ENCODE measurements at places on chromosomes 5 and 9. TPM values are rescaled to one million over a fixed set of nuclear protein-coding genes. Genes with fewer than 3 reads are reported as not detected.

DNA sequence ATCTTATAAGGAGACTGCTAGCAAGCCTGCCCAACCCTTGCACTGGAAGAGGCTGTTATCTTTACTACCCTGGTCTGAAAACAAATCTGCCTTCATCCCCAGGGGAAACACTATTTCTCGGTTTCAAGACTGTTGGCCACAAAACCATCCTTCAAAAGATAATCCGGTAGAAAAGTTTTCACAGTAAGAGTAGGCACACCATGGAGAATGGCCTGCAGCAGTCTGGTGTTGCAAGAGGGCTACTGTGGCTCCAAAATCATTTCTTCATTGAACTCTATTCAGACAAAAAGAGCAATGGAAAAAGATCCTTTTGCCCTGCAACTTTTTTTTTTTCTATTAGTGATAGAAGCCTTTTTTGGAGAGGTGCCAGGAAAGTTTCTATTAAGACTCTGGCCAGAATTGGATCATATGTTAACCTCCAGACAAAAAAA is 163.9 kb downstream of the ARHGEF28 start:
- no peak for DNase-seq
- H3K4me1 ChIP-seq = no peaks in the 10 kb centered on the region
- no peak overlapping the region for H3K27ac ChIP-seq
- H3K27me3 ChIP-seq = peaks cover 12% of the 10 kb centered on the region

DNA sequence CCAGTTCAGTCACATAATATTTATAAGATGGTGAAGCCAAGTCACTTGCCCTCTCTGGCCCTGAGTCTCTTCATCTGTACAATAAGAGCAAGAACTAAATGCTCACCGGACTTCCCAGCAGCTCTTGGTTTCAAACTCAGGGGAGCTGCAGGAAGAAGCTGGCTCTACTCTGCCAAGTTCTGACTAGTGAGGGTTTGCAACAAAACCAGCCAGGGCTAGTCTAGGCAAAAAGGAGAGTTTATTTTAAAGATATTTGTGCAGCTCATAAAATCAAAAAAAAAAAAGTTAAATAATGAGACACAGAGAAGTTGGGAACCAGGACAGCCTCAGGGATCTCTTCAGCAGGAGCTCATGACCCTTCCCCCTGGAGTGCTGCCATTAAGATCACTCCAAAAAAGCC is 107.3 kb downstream of the DOCK2 start:
- H3K27ac ChIP-seq = no peak overlapping the region
- DNase-seq = no peak
- H3K27me3 ChIP-seq = no peaks in the 10 kb centered on the region
- H3K36me3 ChIP-seq = peaks cover 72% of the 10 kb centered on the region
- H3K4me3 ChIP-seq = no peak overlapping the region
- H3K4me1 ChIP-seq = no peaks in the 10 kb centered on the region

GRCh38 chr5:176810081-176810597 is at the start of gene UNC5A:
Gene UNC5A, plus strand, starts transcription at chr5:176810559. Its CDS starts 192 bp downstream, at chr5:176810751.
- H3K4me1 ChIP-seq = peaks cover 9% of the 10 kb centered on the region
- DNase-seq = peak; percentile 55
- H3K27me3 ChIP-seq = peaks cover 55% of the 10 kb centered on the region
- H3K4me3 ChIP-seq = peak within 1 kb of the TSS; percentile 36
- no peaks in the 10 kb centered on the region for H3K36me3 ChIP-seq
- no peak within 1 kb of the TSS for H3K27ac ChIP-seq

The CCL27 gene
- not detected for total RNA-seq

- peaks cover 6% of the 10 kb centered on the region for H3K27me3 ChIP-seq
- no peaks in the 10 kb centered on the region for H3K36me3 ChIP-seq
- no peak overlapping the region for H3K27ac ChIP-seq
Measured at GRCh38 chr5:96503501-96504236, 70.6 kb upstream of the PCSK1 start.

DNA sequence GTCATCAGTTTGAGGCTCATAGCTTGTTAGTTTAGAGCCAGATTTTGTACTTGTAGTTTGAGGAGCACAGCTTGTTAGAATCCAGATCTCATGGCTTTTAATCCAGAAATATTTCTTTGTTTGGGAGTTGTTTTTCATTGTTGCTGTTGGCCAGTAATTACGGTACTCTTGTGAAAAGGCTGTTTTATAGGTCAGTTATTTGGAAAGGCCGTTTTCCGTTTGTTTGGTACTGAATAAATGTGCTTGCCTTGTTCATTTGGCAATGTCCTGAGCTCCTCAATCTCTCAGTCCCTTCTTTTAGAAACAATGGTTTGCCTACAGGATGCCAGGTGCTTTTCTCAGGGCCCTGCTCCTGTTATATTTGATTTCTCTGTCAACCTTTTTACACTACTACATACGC is 4.5 kb upstream of the MOB3B start:
- H3K27me3 ChIP-seq = peaks cover 3% of the 10 kb centered on the region
- H3K36me3 ChIP-seq = no peaks in the 10 kb centered on the region
- peaks cover 7% of the 10 kb centered on the region for H3K4me1 ChIP-seq
- no peak for DNase-seq
- H3K4me3 ChIP-seq = no peak overlapping the region

The PLAC8L1 gene
- total RNA-seq = 0.42 TPM

DNA sequence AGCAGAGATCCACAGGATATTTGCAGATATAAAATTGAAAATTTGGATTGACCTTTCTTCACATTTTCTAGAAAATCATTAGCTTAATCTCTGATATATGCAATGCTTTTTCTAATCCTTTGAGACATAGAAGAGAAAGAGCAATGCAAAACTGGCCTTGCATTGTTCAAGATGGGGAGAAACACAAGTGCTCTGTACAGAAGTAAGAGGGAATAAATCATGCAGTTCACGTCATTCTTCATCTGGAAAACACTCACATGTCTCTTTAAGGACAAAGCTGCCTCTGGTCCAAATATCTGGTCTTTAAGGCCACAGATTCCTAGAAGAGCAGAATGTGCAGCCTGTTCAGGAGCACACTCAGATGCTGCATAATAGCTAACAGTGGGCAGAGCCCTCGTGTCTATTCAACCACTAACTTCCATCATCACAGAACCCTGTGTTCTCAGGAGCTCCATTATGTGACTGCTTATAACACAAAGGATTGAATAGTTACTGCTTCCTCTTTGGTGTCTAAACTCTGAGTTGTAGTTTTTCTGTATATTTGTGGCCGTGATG is 277.5 kb downstream of the PLK2 start:
- no peaks in the 10 kb centered on the region for H3K4me1 ChIP-seq
- no peak for DNase-seq
- no peak overlapping the region for H3K4me3 ChIP-seq

- no peak overlapping the region for H3K4me3 ChIP-seq
- no peaks in the 10 kb centered on the region for H3K36me3 ChIP-seq
- DNase-seq = no peak
- H3K4me1 ChIP-seq = peaks cover 1% of the 10 kb centered on the region
- H3K27me3 ChIP-seq = peaks cover 19% of the 10 kb centered on the region
- H3K27ac ChIP-seq = no peak overlapping the region
Measured at GRCh38 chr5:128534726-128535125, 3.3 kb downstream of the FBN2 start.

The MRPL41 gene
- total RNA-seq = 51.4 TPM

DNA sequence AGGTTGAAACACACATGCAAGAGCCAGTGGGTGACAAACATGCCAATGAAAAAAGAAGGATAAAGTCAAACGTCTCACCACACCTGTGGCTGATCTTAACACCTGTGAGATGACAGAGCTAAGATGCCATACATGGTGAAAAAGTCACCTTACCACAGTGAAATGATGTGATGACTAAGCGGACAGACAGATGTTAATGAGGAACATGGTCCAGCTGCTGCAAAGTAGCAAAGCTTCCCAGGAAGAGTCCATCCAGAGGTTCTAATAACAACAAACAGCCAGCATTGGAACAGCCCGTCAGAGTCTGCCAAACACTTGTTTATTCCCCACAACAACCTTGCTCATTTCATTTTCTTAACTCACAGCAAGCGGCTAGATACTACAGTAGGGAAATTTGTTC is 1.9 kb downstream of the KIAA1191 start:
- peaks cover 33% of the 10 kb centered on the region for H3K36me3 ChIP-seq
- peak overlapping the region; percentile 39 for H3K27ac ChIP-seq
- no peak for DNase-seq
- H3K4me3 ChIP-seq = peak overlapping the region; percentile 70

The GIN1 gene
- total RNA-seq = 7.5 TPM

- H3K4me3 ChIP-seq = peak overlapping the region; percentile 64
- H3K4me1 ChIP-seq = peaks cover 30% of the 10 kb centered on the region
- peaks cover 35% of the 10 kb centered on the region for H3K27me3 ChIP-seq
- no peak for DNase-seq
- H3K36me3 ChIP-seq = no peaks in the 10 kb centered on the region
- no peak overlapping the region for H3K27ac ChIP-seq
Measured at GRCh38 chr9:137301081-137301947, 757 bp downstream of the NRARP start.

DNA sequence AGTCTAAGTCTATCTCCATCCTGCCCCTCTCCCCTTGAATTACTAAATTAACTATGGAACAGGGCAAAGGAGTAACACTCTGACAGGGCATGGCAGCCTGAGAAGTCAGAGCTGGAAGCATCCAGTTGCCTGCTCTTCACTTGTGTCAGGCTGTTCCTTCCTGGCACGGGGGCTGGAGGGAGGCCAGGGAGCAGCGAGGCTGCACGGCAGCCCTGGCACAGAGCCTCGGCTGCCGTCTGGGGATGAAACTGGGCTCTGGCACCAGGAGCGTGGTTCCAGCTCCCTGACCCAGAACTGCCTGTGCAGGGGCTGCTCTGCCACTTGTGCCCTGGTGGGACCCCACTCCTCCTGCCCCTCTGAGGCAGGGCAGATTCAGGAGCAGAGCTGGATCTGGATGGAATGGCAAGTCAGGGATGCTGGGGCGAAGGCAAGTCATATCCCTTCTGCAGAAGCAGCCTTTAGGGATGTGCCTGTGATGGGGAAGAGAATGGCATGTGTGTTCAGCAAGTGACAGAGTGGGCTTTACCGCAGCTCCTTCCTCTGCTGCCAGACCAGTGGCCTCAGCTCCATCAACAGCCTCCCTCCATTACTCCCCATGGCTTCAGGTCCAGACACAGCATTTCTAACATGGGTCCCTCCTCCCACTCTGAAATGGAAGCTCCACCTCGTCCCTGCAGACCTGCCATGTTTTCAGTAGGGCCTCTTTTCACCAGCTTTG is 42.2 kb upstream of the PDE8B start:
- H3K4me3 ChIP-seq = no peak overlapping the region
- DNase-seq = no peak
- H3K27me3 ChIP-seq = peaks cover 9% of the 10 kb centered on the region
- no peaks in the 10 kb centered on the region for H3K4me1 ChIP-seq
- H3K27ac ChIP-seq = no peak overlapping the region

GRCh38 chr5:113221294-113222176 is 213.3 kb downstream of the TSSK1B start:
- H3K4me1 ChIP-seq = no peaks in the 10 kb centered on the region
- no peaks in the 10 kb centered on the region for H3K36me3 ChIP-seq
- DNase-seq = no peak
- no peak overlapping the region for H3K4me3 ChIP-seq

The TTC23L gene
- not detected for total RNA-seq

DNA sequence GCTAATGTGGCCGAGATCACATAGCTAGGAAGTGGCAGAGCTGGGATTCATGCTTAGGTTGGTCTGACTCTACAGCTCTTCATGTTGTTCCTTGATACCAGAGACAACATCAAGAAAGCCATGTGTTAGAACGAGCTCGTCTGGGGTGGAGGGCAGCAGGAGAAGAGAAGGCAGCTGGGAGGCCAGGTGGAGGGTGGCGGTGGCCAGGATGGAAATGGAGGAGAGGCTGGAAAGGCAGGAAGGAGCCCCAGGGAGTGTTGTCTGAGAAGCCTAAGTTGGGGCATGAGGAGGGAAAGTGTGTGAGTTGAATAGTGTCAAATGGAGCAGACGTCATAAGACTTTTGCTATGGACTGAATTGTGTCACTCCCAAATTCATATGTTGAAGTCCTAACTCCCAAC is 315.3 kb downstream of the GADD45G start:
- no peak overlapping the region for H3K27ac ChIP-seq
- no peak for DNase-seq
- peaks cover 12% of the 10 kb centered on the region for H3K4me1 ChIP-seq
- no peaks in the 10 kb centered on the region for H3K36me3 ChIP-seq
- peaks cover 28% of the 10 kb centered on the region for H3K27me3 ChIP-seq

- no peak overlapping the region for H3K27ac ChIP-seq
- H3K36me3 ChIP-seq = no peaks in the 10 kb centered on the region
- H3K27me3 ChIP-seq = no peaks in the 10 kb centered on the region
- H3K4me3 ChIP-seq = no peak overlapping the region
- H3K4me1 ChIP-seq = no peaks in the 10 kb centered on the region
Measured at GRCh38 chr5:123754908-123755307, 242.9 kb downstream of the CSNK1G3 start.

The DDX4 gene
- 0.61 TPM for total RNA-seq

DNA sequence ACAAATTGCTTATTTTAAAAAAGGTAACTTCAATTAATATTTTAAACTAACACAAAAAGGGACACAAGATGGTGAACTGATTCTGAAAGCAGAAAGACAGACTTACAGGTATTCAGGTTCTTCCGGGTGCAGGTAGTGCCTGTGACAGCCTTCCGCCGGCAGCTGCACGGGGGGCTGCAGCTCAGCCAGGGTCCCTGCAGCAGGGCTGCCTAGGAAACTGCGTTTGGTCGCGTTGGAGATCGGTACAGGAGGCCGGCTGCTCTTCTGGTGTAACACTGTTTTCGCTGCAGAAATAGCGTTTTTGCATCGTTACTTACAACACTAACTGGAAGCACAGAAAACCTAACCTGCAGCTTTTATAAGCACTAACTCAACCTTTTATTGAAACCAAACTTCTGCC is 80.0 kb downstream of the CAMSAP1 start:
- H3K27me3 ChIP-seq = no peaks in the 10 kb centered on the region
- H3K36me3 ChIP-seq = peaks cover 17% of the 10 kb centered on the region
- DNase-seq = no peak

The JAKMIP2 gene
- total RNA-seq = 8.2 TPM

The TRIM7 gene
- total RNA-seq = 1.1 TPM

The GNA14 gene
- total RNA-seq = not detected

GRCh38 chr5:170171811-170172210 is 61.0 kb upstream of the C5orf58 start:
- no peaks in the 10 kb centered on the region for H3K36me3 ChIP-seq
- no peak overlapping the region for H3K27ac ChIP-seq
- H3K27me3 ChIP-seq = peaks cover 6% of the 10 kb centered on the region

GRCh38 chr5:99000876-99001275 is 72.1 kb upstream of the CHD1 start:
- H3K27ac ChIP-seq = no peak overlapping the region
- H3K36me3 ChIP-seq = no peaks in the 10 kb centered on the region
- H3K4me3 ChIP-seq = no peak overlapping the region
- H3K4me1 ChIP-seq = peaks cover 2% of the 10 kb centered on the region

The BNC2 gene
- not detected for total RNA-seq

All from activated CD8-positive, alpha-beta T cell treated with anti-CD3 and anti-CD28 coated beads, Interleukin-2, amount 10 ng/mL, durations not matched to agents 7 days and 5 days (primary cell).